Temporal lobe (tissue), 4 donors: ENCODE measurements at places on chromosomes 16 and 17. TPM values are rescaled to one million over a fixed set of nuclear protein-coding genes. Genes with fewer than 3 reads are reported as not detected.

Gene ITGAL
- total RNA-seq: 1.2 TPM

Gene GRAPL
- 0.25 TPM for total RNA-seq

Gene CDH13
- 23.1 TPM for total RNA-seq

Gene EFCAB13
- 17.0 TPM for total RNA-seq

Gene KRTAP1-5
- total RNA-seq: not detected

Gene TOP2A
- 20.4 TPM for total RNA-seq

Gene TBC1D3G
- 0.74 TPM for total RNA-seq

Gene ABAT
- total RNA-seq: 78.9 TPM

Gene SMURF2
- total RNA-seq: 42.5 TPM

Gene CLEC18A
- total RNA-seq: 0.74 TPM

Gene KPNB1
- 100 TPM for total RNA-seq

Gene SLC38A8
- not detected for total RNA-seq

Gene DNAH9
- 1.5 TPM for total RNA-seq
